Effector CD4-positive, alpha-beta T cell (primary cell): ENCODE measurements at places on chromosomes 1 and 21.

DNA sequence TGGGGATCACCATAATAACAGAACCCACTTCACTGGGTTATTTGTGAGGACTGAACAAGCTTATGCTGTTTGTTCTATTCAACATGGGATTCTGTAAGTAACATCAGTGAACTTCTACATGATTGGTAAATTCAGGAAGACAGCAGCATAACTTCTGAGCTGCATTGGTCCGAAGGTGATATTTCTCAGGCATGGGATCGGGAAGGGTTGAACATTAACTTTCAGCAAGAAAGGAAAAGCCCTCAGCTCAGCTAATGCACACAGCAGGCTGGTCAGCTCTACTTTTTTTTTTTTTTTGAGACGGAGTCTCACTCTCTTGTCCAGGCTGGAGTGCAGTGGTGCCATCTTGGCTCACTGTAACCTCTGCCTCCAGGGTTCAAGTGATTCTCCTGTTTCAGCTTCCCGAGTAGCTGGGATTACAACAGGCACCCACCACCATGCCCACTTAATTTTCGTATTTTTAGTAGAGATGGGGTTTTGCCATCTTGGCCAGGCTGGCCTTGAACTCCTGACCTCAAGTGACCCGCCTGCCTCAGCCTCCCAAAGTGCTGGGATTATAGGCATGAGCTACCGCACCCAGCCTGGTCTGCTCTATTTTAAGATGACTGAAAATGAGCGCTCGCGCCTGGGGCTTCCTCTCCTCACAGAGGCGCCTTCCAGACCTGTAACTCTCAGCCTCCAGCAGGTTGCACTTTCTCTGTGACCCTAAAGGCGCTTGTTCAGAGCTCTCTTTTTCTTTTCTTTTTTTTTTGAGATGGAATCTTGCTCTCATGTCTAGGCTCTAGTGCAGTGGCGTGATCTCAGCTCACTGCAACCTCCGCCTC lies 42.2 kb downstream of the ECE1 start:
- no peak for DNase-seq

- DNase-seq: no peak
Measured at GRCh38 chr1:173122958-173123852, 72.5 kb upstream of the TNFSF18 start.

DNA sequence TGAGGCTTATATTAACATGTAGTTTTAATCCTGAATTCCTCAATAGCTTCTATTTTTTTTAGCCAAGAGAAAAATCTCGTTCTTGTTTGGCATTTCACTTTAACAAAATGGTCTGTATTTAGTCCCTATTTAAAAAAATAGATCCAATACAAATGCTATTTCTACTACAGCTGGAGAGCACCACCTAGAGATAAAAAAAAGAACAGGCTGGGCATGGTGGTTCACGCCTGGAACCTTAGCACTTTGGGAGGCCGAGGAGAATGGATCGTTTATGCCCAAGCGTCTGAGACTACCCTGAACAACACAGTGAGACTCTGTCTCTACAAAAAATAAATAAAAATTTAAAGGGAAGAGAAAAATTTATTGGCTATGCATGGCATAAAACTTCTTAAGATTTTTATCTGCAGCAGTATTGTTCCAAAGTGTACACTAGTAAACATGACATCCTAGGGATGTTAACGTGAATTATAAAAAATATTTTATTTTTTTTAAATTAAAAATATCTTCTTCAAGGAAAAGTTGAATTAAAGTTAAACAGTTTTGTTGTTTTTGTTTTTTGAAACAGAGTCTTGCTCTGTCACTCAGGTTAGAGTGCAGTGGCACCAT lies 4.4 kb downstream of the ST7L start:
- DNase-seq: no peak

- DNase-seq: no peak
Measured at GRCh38 chr21:46452710-46453109, 6.0 kb upstream of the DIP2A start.

DNA sequence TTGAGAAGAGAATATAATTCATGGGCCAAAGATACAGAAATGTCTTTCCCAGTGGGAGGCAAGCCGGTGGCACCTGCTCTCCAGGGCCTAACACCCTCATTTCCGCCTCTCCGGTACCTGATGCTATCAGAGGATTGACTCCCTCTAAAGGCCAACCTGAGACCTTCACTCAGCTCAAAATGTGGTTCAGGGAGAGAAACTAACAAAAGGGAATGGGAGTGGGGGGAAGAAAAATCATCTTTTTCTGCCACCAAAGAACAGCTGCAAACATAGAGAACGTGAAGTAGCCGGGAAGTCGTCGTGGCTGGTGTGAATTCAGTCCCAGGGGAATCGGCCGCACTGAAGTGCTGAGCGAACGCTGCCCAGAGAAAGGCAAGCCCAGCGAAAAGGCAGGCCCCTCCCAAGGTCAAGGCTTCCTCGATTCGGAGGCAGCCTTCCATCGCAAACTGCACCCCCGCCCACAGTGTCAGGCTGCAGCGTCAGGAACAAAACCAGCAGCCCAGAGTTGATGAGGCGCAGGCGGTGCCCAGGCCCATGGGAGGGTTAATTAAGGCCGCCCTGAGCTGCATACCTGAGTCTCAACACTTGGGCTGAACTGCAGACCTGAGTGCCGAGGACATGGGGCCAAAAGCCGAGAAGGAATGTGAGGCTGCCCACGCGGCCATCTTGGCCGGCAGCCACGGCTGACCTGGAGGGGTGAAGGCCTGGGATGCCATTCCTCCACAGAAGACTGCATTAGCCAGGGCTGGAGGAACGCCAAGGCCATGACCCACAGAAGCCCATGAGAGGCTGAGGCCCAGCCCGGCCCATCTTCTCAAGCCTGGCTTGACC lies 160.2 kb downstream of the PSMG1 start:
- no peak for DNase-seq

DNA sequence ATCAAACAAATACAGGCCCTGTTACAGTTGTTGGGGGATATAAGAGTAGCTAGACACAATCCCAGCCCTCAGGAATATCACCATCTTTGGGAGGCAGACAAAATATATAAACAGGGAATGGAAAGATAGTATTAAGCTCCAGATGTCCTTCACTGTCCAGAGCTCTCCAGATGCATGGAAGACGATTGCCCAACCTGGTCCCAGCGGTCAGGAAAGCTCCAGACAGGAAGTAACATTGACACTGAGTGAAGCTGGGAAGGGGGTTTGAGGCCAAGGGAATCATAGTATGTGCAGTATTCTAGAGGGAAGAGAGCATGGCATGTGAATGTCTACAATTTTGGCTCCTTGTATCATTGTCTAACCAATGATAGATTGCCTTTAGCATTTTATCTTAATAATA lies 173.9 kb upstream of the HOOK1 start:
- no peak for DNase-seq

GRCh38 chr1:189623336-189623735 lies 854.3 kb downstream of the BRINP3 start:
- DNase-seq: no peak

DNA sequence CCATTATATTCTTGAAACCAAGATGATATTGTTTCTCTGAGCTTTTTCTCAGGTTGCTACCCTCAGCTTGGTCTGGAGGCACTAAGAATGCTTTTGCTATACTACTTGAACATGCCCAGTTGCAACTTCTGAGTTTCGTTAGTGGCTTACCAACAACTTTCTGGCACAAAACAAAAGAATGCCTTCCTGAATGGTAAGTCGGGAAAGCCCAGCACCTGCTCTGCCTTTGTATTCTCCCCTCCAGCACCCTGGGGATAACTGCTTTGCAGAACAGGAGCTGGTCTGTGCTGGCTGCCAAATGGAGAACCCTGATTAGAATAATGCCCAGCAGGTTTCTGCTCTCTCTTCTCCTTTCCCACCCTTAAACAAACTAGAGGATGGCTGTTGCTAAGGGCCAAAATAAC lies 149.3 kb downstream of the TGFB2 start:
- DNase-seq: no peak
